ENCODE measurements at places on chromosomes 3 and 15. TPM values are rescaled to one million over a fixed set of nuclear protein-coding genes. Genes with fewer than 3 reads are reported as not detected.

FGF7 gene
- not detected for total RNA-seq

EPHA3 gene
- total RNA-seq = not detected

SH2D7 gene
- total RNA-seq = not detected

CIAO2A gene
- total RNA-seq = 78.7 TPM

CPN2 gene
- total RNA-seq = not detected

MASP1 gene
- total RNA-seq = not detected

ATP8B4 gene
- not detected for total RNA-seq

DNA sequence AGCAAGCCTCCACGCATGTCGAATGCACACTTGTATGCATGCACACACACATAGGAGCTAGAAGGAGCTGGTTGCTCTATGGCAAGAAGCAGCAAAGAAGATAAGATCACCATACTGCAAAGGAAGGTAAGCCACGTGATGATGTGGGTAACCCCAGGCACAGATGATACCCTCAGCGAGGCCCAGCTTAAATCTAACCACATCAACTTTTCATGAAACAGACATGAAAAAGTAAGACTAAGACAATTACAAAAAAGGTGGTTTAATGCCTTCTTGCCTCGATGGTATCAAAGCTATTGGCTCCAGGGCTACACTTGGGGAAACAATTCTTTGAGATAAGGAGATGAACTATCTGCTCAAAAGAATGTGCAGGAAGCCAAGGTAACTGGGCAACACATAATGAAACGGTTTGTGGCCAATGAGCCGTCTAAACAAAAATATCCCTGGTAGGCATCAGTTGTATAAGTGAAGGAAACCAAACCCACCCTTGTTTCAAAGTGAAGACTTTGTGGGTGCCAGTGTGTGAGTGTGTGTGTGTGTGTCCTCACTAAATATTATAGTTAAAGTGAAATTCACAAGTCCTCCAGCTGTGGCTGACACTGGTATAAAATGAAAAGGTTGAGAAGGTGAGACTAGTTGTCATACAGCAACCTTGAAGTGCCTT is 365.7 kb upstream of the ICE2 start:
- DNase-seq = no peak

DNA sequence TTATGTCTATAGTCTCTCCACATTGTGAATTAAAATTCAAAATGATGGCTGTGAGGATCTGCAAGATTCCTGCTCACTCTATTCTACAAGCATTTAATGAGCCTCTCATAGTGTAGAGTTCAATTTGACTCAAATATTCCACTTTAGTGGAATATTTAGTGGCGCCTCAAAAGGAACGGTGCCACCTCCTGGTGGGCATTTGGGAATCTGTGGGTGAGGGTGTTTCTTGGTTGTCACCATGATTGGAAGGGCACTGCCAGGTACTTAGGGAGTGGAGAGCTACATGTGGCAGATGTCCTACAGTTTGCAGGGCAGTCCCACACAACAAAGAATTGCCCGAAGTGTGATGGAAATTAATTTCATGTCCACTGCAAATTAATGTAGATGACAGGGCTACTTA is 21.5 kb upstream of the KCNMB3 start:
- DNase-seq = no peak

DNA sequence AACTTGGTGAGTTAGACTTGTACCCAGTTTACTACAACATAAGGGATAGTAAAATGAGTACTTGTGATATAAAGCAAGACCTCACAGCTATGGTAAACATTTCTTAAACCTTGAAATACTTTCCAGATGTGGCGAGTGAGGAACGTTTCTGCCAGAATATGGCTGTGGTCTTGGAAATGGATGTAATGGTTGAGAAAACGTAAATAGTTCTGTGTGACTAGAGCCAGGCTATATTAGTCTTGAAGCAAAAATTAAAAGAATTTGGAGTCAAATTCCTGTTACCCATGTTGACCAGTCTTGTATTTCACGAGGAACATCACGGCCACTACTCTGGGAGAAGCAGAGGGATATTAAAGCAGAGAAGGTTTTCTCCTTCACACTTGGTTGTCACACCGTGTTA is 15.3 kb downstream of the OR4F15 start:
- no peak for DNase-seq

DNA sequence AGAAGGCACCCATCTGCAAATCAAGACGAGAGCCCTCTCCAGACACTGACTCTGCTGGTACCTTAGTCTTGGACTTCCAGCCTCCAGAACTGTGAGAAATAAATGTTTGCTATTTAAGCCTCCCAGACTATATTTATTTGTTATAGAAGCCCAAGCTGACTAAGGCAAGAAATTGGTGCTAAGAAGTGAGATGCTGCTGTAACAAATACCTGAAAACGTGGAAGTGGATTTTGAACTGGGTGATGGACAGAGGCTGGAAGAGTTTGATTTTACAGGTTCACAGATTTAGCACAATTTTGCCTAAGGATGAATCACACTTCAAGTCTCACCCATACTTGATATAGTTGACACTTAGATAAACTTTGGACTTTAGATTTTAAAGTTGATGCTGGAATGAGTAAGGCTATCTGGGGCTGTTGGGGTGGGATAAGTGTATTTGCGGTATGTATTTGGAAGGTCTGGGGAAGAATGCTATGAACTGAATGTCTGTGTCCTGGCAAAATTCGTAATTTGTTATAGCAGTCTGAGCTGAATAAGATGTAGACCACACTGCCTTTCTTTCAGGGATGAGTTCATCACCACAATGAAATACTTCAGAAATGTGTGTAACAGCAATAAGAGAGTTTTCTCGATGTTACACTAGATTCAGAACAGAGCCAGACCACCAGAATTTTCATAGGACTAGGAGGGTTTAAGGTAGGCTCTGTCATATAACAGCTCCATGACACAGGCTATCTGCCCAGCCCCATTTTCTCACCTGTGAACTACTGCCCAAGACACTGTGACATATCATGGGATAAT is 120.5 kb upstream of the LMCD1 start:
- no peak for DNase-seq

GRCh38 chr3:165455360-165455759 is 259.2 kb upstream of the SLITRK3 start:
- no peak for DNase-seq

DNA sequence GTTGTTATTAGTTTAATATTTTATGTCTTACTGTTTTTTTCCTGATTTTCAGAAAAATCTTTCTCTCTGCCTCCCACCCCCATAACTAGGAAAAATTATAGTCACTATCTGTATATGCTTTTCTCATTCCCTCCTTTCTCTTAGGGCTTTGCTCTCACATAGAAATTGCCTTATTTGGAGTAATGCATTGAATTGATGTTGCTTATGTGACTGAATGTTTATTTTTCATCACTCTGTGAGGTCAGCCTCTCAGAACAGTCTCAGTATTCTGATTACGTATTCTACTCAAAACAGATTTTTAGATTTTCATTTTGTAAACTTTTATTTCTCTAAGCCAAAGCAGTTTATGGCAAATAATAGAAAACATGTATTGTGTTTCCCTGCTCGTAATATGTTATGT is 121.0 kb downstream of the SLMAP start:
- DNase-seq = no peak

- DNase-seq = no peak
These were observed 9.8 kb upstream of the TMEM115 start for GRCh38 chr3:50369012-50369670.

GRCh38 chr3:79871656-79872055 is 103.9 kb upstream of the ROBO1 start:
- DNase-seq = no peak

- no peak for DNase-seq
These were observed 17.1 kb downstream of the PML start for GRCh38 chr15:74011610-74012009.

- DNase-seq = no peak
These were observed 265.1 kb downstream of the FOXP1 start for GRCh38 chr3:71318458-71318827.

- no peak for DNase-seq
These were observed 5.6 kb downstream of the FES start for GRCh38 chr15:90889736-90890456.

GRCh38 chr3:74559261-74559660 is 55.2 kb downstream of the CNTN3 start:
- DNase-seq = no peak

DNA sequence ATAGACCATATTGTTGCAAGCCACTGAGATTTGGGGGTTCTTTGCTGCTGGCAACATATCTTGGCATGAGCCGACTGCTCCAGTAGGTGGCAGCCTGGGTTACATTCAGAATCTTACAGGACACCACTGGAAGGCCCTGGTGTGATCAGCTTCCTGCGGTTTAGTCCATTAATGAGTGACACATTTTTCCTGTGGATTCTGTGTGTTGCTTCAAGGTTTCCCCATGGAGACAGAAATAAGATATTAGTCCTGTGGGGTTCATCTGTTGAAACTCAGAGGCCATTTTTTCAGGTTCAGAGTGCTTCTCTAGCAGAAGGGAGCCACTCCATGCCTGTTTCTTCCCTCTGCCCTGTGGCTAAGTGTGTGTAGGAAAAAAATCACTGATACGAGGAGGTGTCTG is 116.2 kb downstream of the MFSD1 start:
- DNase-seq = peak; percentile 38

GRCh38 chr15:62348623-62349022 is 183.5 kb upstream of the C2CD4B start:
- DNase-seq = no peak

- DNase-seq = no peak
These were observed 154.3 kb upstream of the ZBTB20 start for GRCh38 chr3:115301364-115301860.

- DNase-seq = no peak
These were observed 239.4 kb upstream of the ZPLD1 start for GRCh38 chr3:102195198-102195948.

DNA sequence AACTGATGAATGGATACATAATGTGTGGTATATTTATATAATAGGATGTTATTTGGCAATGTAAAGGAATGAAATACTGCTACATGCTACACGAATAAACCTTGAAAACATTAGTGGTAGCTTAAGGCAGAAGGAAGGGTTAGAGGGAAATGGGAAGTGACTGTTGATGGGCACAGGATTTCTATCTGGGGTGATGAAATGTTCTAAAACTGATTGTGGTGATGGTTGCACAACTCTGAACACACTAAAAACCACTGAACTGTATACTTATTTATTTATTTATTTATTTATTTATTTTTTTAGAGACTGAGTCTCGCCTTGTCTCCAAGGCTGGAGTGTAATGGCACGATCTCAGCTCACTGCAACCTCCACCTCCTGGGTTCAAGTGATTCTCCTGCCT is 24.8 kb upstream of the SHISA5 start:
- no peak for DNase-seq

DNA sequence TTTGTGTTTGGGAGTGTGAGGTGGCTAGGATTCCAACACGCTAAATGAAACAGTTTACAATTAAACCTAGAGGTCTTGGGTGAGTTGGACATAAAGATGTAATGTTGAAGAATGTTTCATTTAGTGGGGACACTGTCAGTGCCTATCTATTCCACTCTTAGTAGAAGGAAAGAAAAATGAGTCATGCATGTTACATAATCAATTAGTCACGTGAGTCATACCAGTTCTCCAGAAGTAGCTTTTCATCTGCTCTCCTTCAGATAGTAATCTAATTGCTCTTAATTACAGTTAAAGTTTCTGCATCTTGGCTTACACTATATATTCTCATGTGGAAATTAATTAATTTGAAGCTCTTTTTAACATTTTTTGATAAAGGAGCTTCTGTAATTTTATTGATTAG is 115.7 kb upstream of the P2RY1 start:
- no peak for DNase-seq

- DNase-seq = no peak
These were observed 94.6 kb upstream of the CTDSPL start for GRCh38 chr3:37766797-37767776.

GRCh38 chr3:53890726-53891475 is 758 bp downstream of the SELENOK start:
- peak; percentile 55 for DNase-seq

DNA sequence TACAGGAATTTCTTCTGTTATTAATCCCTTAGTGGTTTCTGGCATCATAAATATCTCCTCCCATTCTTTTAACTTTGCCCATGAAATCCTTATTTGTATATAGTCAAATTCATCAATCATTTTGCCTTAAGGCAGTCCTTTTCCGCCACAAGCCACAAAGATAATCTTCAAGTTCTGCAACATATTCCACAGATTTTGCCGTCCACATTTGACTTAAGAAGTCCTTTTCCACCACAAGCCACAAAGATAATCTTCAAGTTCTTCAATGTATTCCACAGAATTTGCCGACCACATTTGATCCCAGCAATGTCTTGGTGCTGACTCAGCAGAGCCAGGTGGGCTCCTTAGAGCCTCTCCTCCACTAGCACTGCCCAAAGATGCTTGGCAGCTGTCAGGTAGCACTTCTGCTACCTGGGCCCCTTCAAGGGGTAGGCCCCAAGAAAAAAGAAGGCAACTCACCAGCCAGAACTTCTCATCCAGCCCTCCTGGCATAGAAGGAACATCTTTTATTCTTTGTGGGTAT is 35.0 kb downstream of the SEC22C start:
- DNase-seq = no peak

- no peak for DNase-seq
These were observed 49.1 kb downstream of the PXYLP1 start for GRCh38 chr3:141280690-141281089.

- DNase-seq = no peak
These were observed 9.4 kb downstream of the GPR156 start for GRCh38 chr3:120275618-120276017.
